ENCODE measurements at places on chromosomes 1 and 21. TPM values are rescaled to one million over a fixed set of nuclear protein-coding genes. Genes with fewer than 3 reads are reported as not detected.

DNA sequence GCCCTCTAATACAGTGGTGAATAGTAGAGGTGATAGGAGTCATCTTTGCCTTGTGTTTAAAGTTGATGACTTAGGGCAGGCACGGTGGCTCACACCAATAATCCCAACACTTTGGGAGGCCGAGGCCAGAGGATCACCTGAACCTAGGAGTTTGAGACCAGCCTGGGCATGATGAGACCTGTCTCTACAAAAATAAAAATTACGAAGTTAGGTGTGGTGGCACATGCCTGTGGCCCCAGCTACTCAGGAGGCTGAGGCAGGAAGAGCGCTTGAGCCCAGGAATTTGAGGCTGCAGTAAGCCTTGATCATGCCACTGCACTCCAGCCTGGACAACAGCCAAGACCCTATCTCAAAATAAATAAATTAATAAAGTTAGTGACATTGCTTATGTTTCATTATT is 26.6 kb downstream of the CAPZA1 start:
- DNase-seq = no peak

DNA sequence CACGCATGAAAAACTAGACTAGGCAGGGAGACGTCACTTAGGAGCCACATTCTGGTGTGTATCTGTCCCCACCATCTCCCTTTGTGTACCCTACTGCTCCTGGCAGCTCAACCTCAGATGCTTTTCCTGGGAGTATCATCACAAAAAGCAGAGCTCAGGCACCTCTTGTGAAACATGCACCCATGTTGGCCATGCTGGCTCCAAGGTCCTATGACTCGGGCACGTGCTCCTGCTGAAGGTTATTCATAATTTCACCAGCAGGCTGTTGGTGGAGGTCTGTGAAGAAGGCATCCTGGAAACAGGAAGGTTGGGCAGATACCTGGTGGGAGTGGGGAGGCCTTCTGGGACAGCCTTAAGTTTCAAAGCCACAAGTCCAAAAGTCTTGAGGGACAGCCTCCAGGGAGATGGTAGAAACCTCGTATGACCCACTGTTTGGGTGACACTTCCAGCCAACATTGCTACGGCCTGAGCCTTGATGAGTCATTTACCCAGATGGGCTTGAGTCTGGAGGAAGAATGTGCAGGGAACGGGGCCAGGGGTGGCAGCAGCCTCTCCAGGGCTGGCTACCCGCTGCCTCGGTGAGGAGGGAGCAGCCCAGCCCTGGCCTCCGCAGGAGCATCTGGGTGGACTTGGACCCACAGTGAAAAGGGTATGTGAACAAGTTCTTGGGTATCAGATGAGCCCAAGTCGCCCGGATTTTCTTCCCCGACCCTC is 75.8 kb downstream of the PGBD5 start:
- no peak for DNase-seq

- DNase-seq = no peak
Measured at GRCh38 chr1:246199086-246199645, 307.9 kb downstream of the SMYD3 start.

DNA sequence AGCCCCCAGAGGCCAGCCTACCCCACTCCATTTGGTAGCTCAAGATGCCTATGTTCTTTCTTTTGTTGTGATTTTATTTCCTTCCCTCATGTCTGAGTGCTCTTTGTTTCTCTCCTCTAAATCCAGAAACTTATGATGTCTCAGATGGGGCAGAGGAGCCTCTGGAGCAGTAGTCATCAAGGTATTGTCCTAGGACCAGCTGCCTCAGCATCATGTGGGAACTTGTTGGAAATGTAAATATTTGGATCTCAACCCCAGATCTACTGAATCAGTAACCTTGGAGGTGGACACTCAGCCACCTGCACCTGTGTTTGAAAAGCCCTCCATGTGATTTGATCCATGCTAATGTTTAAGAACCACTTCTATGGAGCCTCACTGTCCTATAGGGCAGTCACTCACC is 593.1 kb upstream of the PLXNA2 start:
- no peak for DNase-seq

- no peak for DNase-seq
Measured at GRCh38 chr21:15058854-15059263, 5.9 kb downstream of the NRIP1 start.

DNA sequence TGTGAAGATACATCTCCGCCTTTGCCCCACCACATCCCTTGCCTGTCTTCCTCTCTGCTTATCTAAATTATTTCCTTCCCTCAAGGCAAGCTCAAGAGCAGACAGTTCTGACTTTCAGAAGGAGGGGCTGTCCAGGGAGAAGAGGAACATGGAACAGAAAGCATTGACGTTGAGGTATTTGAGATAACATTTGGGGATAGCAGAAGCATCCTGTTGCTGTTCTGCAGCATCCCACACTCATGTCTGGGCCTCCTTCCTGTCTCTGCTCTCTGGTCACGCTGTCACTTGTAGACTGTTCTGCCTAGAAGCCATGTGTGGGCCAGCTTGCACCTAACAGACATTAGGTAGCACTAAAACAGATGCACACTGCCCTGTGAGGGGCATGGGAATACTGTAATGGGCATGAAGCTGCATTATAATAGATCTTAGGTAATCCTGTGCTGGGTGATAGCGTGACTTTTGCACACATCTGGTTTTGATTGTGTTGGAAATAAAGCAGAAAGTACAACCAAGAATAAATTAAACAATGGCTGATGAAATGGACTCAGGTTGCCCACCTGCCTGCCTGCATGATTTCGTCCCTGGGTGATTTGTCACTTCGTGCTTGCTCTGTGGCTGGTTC is 660 bp upstream of the RD3 start:
- DNase-seq = no peak

The CFAP141 gene
- not detected for polyA plus RNA-seq

DNA sequence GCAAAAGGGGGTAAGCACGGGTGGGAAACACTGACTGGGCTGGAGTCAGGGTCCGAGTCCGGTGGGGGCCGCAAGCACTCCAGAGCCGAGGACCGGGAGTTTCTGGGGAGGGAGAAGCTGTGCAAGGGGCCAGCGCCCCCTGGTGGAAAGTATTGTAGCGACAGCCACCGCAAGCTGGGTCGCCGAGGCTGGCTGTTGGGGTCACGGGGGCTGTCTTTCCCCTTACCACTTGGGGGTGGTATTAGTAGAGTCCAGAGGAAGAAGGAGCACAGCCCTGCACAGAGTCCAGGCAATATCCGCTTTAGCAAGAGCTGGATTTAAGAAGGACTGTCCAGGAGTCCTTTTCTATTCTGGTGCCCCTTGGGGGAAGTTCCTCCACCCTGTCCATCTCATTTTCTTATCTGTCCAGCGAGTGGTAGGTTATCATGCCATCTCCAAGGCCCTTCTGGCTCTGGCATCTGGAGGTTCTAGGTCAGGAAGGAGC is 17.9 kb upstream of the ETV3 start:
- peak; percentile 83 for DNase-seq

The S1PR1 gene
- polyA plus RNA-seq = 44.5 TPM

DNA sequence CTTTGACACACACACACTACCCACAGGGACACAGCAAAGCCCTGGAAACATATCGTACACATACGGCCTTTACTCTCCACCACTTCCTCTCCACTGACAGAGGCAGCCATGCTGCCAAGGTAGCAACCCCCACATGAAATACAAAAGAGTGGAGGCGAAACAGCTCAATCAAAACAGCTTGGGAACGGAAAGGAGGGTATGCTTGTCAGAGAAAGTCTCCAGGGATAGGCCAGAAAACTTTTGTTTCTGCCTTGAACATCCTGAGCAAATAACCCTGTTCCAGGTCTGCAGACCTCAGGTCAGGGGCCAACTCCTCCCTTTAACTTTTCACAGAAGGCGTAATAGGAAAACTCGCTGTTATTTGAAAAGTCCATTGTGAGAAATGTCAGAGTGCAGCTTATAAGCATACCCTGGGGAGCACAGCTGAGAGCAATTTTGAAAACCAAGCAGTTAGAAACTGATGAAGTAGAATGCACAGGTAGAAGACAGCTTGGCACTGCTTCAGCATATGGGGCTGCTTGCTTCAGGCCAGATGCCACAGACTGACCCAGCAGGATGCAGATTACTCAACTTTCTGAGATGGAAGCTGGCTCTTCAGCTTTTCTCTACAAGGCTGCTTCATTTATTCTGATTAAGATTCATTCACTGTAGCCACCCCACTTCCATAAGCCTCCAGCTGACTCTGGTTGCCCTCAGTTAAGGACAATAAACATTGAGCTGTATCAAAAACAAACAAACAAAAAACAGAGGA is 18.0 kb downstream of the KIAA0319L start:
- DNase-seq = peak; percentile 15

GRCh38 chr1:14951766-14952165 is 201.8 kb upstream of the TMEM51 start:
- no peak for DNase-seq

DNA sequence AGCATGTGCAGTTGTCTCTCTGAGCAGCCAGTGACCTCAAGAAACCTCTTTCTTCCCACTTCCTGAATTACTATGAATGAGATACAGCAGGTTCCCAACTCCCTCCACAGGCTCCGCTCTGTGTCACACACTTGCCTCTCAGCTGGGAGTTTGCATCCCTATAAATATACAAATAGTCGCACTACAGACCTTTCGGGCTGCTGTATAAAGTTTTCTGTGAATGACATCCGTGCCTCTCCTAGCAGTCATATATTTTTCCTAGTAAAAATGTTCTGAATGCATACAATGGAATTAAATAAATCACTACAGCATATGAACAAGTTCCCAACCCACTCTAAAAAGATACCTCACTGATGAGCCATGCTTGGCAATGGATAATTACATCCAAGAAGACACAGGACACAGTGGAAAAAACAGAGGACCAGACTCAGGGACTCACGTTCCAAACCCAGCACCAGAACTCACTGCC is 66.8 kb downstream of the CAPZB start:
- DNase-seq = no peak

The PHACTR4 gene
- 11.9 TPM for polyA plus RNA-seq

DNA sequence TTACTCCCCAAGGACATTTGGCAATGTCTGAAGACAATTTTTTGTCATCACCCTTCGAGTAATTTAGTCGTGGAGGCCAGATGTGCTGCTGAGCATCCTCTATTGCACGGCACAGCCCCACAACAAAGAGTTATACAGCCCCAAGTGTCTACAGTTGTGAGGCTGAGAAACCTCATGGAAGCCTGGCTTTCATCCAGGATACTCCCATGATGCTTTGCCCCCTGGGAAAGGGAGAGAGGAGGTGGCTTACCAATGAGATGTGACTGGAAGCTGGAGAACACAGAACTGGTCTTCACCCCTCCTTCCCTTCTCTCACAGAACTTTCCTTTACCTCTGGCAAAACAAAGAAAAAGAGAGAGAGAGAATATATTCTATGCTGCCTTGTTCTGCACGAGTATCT is 150.9 kb upstream of the VAMP3 start:
- DNase-seq = no peak

- no peak for DNase-seq
Measured at GRCh38 chr21:42847051-42847707, 32.2 kb downstream of the WDR4 start.

The SORT1 gene
- polyA plus RNA-seq = 0.13 TPM

- DNase-seq = no peak
Measured at GRCh38 chr1:189851806-189852367, 625.8 kb downstream of the BRINP3 start.

GRCh38 chr1:204083491-204083890 is 10.6 kb downstream of the SOX13 start:
- DNase-seq = no peak

GRCh38 chr1:44970317-44970716 is 16.1 kb downstream of the EIF2B3 start:
- no peak for DNase-seq

- DNase-seq = peak; percentile 71
Measured at GRCh38 chr1:202184750-202185460, 8.7 kb upstream of the LGR6 start.

DNA sequence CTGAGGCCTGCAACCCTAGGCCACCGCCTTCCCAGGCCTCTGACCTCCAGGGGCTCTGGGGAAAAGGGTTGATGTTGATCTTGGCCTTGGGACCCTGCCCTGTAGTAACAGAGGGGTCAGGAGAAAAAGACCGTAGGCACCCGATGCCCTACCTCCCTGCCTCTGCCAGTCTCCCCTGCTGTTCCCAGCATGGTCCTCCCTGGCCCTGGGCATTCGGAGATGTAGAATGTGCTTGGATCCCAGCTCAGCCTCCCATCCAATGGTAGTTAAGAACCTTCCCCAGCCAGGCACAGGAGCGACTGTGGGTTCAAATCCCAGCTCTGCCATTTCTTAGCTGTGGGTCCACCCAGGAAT is 72.0 kb upstream of the TARDBP start:
- no peak for DNase-seq

DNA sequence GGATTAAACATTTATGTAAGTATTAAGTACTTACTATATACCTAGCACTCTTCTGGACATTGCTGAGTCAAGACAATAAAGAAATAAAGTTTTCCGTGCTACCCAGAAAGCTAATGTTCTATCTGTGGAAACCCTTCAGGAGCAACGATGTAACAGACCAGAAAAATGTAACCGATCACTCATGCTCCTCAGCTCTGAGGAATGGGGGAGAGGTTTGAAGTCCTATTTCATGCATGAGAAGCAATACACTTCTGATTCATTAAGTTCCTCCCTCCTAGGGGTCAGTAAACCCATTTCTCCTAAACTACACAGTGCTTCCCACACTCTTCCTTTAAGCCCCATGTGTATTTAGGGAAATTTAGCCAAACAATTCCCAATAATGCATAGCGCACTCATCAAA is 25.6 kb upstream of the KAZN start:
- no peak for DNase-seq

The CORT gene
- polyA plus RNA-seq = 0.20 TPM

DNA sequence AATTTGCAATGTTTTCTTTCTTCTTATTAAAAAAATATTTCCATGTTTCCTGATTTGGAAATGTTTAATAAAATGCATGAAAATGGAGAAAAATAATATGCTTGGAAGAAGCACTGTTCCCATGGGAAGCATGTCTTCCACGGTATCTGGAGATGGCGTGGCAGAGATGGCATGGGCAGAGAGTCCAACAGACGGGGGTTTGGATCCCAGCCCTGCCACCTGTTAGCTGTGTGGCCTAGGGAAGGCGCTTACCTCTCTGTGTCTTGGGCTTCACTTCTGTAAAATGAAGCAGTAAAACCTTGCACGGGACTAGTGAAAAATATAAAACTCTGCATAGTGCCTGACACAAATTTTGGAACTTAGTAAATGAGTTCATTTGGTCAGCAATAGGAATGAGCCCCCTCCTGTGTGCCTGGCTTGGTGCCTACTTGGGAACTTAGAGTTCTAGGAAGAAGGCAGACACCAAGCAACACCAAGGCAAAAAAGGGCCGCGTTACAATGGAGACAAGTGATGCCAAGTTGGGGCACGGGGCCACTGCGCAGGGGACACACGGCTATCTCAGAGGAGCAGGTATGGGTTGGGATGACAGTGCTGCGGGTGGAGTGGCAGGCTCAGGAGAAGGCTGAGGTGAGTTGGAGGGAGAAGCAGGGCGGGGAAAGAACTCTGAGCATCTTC is 124.2 kb downstream of the KCNN3 start:
- DNase-seq = no peak

Measured in B cell (primary cell).